Immature natural killer cell (primary cell): ENCODE measurements at places on chromosomes 13 and 19. TPM values are rescaled to one million over a fixed set of nuclear protein-coding genes. Genes with fewer than 3 reads are reported as not detected.

- no peak for DNase-seq
These were observed 60.6 kb upstream of the KLF12 start for GRCh38 chr13:74194846-74195245.

- DNase-seq: no peak
These were observed 203.6 kb downstream of the DCLK1 start for GRCh38 chr13:35927567-35928021.

GRCh38 chr19:6773323-6773931 is 919 bp downstream of the VAV1 start:
- peak; percentile 42 for DNase-seq

DNA sequence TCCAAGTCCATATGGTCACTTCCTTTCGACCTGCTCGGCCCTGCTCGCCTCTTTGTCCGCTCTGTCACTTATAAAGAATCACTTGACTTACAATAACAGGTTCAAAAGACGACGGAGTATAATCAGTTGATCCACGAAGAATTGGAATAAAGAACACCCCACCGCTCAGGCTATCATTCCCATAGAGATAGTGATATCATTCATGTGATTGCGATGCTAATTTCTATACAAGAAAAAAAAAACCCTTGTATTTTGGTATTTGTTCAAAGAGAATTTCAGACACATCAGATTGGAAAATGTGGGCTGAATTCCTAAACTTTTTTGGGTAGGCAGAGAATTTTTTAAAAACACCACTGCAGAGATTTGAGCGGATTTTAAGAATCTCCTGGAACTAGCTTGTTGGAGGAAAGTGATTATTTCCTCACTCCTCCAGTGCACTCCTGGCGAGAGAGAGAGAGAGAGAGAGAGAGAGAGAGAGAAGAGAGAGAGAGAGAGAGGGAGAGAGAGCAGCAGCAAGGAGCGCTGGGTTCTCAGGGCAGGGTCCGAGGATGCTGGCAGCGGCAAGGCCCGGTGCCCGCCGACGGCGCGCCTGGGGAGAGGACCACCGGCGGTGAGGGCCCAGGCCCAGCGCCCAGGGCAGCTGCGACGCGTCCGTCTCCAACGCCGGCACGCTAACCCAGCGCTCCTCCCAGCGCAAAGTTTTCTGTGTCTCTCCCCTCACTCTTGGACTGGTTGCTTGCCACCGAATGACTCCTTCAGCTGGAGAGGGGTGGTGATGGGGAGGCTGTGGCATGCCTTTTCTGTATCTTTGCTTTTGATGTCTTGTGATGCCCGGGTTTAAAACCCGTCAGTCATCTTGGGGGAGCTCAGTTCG is 149.0 kb upstream of the ZNF536 start:
- no peak for DNase-seq

DNA sequence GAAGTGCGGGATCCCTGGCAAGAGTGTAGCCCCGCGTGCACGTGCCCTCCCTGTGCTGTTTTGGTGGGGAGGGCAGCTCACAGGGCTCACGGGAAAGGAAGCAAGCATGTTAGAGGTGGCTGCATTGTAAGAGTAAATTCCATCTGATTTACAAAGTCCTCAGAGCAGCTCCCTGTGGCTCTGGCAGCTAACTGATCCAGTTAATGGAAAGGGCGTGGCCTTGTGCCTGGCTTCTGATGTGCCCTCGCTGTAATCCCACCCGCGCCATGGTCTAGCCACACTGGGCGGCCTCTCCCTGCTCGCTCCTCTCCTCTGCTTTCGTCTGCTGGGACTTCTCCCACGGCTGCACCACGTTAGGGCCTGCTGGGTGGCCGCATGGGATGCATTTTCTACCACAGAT is 258.5 kb downstream of the FGF9 start:
- no peak for DNase-seq

DNA sequence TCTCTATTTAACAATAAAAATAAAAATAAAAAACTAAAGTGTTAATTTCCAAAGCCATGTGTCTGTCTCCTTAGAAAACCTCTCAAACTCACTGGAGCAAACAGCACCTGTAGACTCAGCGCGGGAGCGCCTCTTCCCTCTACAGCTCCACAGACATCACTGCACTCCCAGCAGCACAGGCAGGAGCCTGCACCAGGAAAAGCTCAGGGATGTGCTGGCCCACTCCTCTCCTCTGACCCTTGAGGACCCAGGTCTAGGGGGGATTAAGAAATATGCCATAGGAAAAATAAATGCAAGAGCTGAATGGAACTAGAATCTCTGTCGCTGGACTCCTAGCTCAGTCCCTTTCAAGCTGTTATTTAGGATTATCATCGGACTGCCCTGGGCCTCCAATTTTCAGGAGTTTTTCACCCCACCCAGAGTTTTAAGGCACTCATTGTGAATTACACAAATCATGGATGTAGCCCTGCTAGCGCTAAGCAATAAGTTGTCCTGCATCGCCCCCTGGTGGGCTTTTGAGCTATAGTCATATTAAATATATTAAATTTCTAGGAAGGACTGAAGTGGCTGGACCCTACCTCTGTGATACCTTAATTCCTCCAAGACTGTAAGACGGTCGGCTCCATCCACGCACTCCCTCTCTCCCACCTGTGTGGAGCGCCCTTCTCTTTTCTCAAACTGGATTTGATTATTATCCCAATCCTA is 333.9 kb downstream of the UQCRFS1 start:
- DNase-seq: peak; percentile 30

GRCh38 chr13:99322297-99323103 is 15.3 kb upstream of the GPR183 start:
- no peak for DNase-seq

RNF225 gene
- polyA plus RNA-seq: not detected

CEP89 gene
- polyA plus RNA-seq: 17.0 TPM

ZSCAN1 gene
- not detected for polyA plus RNA-seq

CEACAM20 gene
- not detected for polyA plus RNA-seq

MAB21L1 gene
- polyA plus RNA-seq: not detected
